Activated CD8-positive, alpha-beta memory T cell treated with anti-CD3 and anti-CD28 coated beads, Interleukin-2, amount 50 U/mL, for 4 hours (primary cell): ENCODE measurements at places on chromosomes 3 and 15.

GRCh38 chr15:62802612-62803011 is 239.9 kb upstream of the TPM1 start:
- DNase-seq: no peak

GRCh38 chr15:77944002-77944867 is 133.3 kb downstream of the TBC1D2B start:
- peak; percentile 23 for DNase-seq

- DNase-seq: no peak
These were observed 41.1 kb downstream of the SLCO3A1 start for GRCh38 chr15:91894606-91895005.

GRCh38 chr15:66801266-66801665 is 99.2 kb downstream of the SMAD6 start:
- no peak for DNase-seq

GRCh38 chr3:31790193-31791089 is 190.6 kb downstream of the OSBPL10 start:
- DNase-seq: no peak

GRCh38 chr3:175103298-175103697 is 244.2 kb downstream of the NAALADL2 start:
- no peak for DNase-seq

DNA sequence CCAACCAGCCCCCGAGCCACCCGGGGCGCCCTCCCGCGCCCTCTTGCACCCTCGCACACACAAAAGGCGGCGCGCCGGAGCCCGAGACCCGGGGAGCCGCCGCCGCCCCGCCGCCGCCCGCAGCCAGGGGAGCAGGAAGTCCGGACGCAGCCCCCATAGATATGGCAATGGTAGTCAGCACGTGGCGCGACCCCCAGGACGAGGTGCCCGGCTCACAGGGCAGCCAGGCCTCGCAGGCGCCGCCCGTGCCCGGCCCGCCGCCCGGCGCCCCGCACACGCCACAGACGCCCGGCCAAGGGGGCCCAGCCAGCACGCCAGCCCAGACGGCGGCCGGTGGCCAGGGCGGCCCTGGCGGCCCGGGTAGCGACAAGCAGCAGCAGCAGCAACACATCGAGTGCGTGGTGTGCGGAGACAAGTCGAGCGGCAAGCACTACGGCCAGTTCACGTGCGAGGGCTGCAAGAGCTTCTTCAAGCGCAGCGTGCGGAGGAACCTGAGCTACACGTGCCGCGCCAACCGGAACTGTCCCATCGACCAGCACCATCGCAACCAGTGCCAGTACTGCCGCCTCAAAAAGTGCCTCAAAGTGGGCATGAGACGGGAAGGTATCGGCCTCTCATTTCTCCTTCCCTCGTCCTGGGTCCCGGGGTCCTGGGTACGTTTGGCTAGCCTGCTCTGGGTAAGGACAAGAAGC is 1.6 kb downstream of the NR2F2 start:
- no peak for DNase-seq

DNA sequence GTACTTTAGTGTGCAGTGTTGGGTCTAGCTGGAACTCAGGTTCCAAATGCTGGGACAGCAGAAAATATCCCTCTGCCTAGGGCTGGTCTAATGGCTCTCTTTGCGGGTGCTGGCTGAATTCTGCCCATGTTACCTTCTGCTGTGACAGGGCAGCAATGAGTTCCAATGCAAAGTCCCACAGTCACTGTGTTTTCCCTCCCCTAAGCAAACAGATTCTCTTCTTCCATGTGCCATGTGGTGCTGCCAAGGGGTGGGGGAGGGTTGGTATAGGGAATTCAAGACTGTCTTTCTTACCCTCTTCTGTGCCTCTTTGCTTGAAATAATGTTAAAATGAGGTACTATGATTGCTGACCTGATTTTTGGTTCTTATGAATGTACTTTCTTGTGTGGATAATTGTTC is 229.6 kb downstream of the GBE1 start:
- no peak for DNase-seq

GRCh38 chr15:63350178-63350621 is 31.4 kb downstream of the CA12 start:
- DNase-seq: no peak

- DNase-seq: no peak
These were observed 2.5 kb downstream of the ARHGAP31 start for GRCh38 chr3:119296727-119297122.

- no peak for DNase-seq
These were observed 18.1 kb upstream of the RAF1 start for GRCh38 chr3:12681943-12682390.

- DNase-seq: no peak
These were observed 448.6 kb upstream of the CBLB start for GRCh38 chr3:106317141-106318055.

GRCh38 chr15:35260941-35261340 is 175.8 kb upstream of the NANOGP8 start:
- no peak for DNase-seq

DNA sequence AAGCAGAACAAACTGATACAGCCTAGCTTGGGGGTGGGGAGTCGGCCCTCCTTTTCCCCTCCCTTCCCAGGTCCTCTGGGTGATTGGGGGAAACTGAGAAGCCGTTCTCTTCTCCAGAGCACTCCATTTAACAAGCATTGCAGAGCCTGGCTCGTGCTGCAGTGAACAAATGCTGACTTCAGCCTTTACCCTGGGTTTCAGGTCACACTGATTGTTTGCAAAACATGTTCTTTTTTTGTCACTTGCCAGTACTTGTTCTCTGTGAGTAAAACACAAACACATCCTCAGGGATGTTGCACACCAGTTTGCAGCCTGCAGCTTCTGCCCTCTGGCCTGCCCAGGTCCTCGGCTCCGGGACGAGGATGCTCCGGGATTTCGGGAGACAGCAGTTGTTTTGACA is 132.8 kb downstream of the PGPEP1L start:
- no peak for DNase-seq
